ENCODE measurements at places on chromosomes 7 and 10.

DNA sequence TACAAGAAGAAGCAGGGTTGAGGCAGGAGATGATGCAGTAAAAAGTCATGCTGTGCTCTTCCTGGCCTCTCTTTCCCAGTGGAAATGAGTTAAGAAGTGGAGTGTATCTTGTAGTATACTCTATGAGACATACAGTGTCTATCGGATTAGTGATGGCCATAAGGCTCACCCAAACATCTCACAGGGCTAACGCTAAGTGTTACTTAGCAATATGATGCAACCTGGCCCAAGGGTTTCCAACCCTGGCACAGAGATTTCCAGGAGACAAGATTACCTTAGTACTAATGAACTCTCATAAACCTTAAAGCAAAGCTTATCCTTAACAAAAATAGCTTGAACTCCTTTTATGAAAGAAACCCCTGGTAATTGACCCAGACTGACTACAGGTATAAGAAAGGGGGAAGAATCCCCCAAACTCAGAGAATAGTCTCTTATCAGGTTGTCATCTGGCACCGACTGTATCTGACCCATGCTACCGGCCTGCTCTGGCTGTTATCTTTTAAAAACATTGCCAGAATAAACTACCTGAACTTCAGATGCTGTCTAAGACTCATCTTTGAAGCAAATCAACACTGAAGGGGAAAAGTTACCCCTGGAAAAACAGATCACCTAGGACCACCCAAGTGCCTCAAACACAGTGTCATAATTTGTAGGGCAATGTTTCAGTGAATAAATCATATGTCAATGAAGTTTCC lies 1002.0 kb downstream of the REEP3 start:
- DNase-seq, result no peak

DNA sequence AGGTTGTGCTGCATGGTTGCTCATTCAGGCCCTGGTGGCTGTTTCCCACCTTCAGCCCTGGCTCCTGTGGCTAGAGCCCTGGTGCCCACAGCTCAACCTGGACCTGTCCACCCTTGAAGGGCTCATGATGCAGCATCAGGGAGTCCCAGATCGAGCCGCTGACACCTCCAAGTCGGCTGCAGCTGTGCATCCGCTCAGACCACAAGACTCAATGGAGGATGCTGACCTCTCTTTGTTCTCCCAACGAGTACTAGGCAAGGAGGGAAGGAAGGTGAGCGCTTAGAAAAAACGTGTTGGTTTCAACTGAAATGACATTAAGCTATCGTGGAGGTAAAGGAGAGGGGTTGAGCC lies 9.5 kb upstream of the C10orf95 start:
- no peak for DNase-seq

DNA sequence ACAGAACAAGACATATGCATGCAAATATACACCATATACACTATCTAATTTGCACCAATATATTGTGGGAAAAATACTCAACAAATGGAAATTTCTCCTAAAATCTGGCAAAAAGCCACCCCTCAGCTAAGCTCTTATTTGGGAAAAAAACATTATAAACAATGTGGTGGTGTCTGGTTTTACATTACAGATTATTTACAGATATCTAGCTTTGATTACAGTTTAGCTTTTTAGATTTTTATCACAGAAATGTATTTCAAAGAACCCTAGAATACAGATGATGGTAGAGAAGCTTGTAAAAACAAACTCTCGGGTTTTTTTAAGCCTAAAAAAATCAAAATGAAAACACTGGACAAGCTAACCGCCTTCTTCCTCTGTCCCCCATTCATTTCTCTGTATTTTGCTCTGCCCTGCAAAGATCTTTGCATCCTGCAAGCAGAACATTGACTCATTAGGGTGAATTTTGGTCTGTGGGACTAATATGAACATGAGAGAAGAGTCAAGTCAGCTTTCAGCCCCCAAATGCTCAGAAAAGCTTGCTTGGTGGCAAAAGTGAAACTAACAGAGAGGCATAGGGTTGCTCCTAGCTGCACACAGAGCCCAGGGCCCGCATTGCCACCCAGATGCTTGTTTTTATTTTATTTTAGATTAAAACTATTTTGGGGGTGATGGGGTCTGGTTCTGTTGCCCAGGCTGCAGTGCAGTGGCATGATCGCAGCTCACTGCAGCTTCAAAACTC lies 88.8 kb upstream of the LYZL1 start:
- no peak for DNase-seq

- DNase-seq, result no peak
Observed at GRCh38 chr7:31093282-31093681, 41.2 kb downstream of the ADCYAP1R1 start.

DNA sequence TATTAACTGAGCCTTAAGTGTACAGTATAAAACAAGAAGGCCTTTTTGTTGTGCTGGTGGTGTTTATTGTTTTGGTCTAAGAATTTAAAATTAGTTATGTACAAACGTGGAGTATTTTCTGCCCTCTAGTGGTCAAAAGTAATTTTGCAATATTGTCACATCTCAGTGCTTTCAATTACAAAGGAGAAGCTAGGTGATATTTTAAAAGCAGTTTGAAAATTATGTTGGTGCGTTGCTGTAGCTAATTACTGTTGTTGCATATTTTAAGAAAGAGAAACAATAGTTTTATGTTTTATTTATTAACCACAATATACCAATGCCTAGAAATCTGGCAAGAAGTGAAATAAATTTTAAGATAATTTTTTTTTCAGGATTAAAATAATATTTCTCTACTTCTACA lies 11.4 kb downstream of the NPVF start:
- no peak for DNase-seq

GRCh38 chr10:5694573-5694972 lies 9.9 kb downstream of the TASOR2 start:
- no peak for DNase-seq

- no peak for DNase-seq
Observed at GRCh38 chr10:104057717-104058116, 28.0 kb downstream of the COL17A1 start.

GRCh38 chr7:66804001-66804400 lies 63.5 kb downstream of the RABGEF1 start:
- DNase-seq, result no peak

DNA sequence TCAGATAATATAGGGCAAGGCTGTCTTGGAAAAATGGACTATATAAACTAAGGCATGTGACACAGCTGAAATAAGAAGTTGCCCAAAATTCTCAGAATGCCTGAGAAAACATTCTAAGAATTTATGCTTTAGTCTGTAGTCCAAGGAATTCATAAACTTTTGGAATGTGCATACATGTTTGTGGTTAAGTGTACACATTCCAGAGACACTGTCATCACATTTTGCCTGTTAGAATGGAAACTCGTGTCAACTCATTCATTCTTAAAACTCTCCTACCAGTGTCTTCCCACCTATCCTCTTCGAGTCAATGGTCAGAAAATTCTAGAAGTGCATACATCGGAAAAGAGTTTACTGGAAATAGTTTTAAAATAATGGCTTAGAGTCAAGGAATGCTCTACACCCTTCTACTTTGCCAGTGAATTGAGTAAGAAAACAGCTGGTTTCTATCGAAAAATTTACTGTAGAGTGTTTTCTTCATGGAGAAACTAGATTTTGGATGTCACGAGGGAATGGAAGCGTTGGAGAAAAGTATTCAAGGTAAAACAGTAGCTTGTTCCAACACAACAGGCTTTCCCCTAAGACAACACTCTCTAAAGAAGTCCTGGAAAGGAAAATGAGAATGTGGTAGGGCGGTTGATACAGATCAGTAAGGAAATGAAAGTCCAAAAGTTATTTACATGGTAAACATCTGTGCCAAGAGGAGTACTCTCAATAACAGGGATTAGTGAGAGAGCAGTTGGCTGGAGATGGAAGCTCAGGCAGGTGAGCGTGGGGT lies 1177.6 kb upstream of the C7orf33 start:
- DNase-seq, result no peak

DNA sequence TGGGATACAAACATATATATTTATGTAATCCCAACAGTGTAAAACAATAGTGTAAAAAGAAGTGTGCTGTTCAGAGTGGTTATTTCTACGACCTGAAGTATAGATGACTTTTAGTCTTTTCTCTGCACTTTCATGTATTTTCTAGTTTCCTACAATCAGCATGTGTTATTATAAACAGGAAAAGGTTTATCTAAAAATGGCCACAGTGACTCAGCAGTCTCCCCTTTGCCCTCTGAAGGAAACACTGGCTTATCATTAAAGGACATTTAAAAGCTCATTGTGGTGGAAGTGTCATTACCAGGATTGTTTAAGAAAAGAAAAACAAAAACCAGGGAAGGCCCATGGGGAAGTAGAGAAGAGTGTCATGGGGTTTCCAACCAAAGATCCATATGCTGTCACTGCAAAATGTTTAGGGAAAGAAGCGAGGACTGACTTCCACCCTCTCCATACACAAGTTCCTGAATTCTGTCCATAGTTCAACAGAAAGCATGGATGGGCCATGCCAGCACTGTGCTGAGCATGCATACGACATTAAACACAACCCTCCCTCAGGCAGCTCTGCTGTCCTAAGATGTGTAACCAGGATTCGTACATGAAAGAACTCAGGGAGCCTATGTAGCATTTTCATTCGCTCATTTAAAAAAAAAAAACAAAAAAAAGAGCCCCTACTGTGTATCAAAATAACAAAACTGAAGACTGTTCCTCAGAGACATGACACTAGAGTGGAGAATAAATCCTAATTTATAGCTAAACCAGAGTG lies 10.2 kb downstream of the CYREN start:
- DNase-seq, result no peak

- DNase-seq, result no peak
Observed at GRCh38 chr10:28823501-28824075, 146.3 kb downstream of the BAMBI start.

GRCh38 chr7:96685353-96685752 lies 24.3 kb downstream of the SEM1 start:
- no peak for DNase-seq

- no peak for DNase-seq
Observed at GRCh38 chr10:30425336-30426075, 8.5 kb upstream of the MAP3K8 start.

DNA sequence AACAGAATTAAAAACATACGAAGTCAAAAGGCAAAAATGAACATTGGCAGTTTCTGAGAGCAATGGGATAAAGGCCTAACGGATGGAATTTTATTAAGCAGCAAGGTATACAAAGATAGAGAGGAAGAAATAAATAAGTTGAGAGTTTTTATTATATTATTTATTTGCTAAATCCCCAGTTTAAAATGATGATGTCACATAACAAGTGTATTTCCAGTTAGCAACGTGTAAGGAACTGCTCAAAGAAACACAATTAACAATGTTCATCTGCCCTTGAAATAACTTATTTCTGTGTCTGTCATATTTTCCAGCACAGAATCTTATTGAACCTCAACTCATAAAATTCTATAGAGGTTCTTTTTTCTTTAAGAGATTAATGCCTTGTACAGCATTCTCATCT lies 108.6 kb upstream of the TMEM106B start:
- DNase-seq, result no peak

GRCh38 chr10:132393695-132394181 lies 3.3 kb upstream of the PWWP2B start:
- no peak for DNase-seq

DNA sequence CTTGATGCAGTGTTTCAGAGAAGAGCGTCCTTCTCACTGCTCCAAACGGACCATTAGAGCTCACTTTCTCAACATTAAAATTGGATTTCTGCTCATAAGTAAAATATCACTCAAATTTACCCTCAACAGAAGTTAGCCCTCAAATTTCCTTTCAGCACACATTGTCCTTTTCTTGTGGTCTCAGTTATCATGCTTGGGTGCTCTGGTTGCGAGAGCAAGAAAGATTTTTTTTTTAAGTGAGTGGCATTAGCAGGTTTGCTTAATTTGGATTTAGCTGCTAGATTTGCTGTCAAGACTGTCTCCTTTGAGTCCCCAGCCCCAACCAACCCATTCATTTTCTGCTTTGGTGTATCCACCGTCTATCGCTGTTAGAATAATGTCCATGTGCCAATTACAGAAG lies 2.6 kb upstream of the CH25H start:
- DNase-seq, result no peak

GRCh38 chr10:920450-920849 lies 11.1 kb downstream of the LARP4B start:
- DNase-seq, result no peak

GRCh38 chr7:2488272-2488645 lies 12.1 kb upstream of the GRIFIN start:
- no peak for DNase-seq

DNA sequence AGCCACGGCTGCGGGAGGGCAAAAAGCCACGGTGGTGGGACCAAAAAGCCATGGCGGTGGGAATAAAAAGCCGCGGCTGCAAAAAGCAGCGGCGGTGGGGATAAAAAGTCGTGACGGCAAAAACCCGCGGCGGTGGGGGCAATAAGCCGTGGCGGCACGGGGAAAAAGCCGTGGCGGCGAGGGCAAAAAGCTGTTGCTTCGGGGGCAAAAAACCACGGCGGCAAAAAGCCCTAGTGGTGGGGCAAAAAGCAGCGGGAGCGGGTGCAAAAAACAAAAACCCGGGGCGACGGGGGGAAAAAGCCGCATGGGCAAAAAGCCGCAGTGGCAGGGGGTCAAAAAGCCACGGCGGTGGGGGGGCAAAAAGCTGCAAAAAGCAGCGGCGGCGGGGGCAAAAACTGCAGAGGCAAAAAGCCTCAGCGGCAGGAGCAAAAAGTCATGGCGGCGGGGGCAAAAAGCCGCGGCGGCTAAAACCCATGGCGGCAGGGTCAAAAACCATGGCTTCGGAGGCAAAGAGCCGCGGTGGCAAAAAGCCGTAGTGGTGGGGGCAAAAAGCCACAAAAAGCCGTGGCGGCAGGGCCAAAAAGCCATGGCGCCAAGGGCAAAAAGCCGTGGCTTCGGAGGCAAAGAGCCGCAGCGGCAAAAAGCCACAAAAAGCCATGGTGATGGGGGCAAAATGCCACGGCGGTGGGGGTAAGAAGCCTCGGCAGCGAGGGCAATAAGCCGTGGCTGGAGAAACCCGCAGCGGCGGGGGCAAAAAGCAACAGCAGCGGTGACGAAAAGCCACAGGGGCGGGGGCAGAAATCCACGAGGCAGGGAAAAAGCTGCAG lies 525.8 kb downstream of the ZNF33B start:
- DNase-seq, result no peak

- DNase-seq, result no peak
Observed at GRCh38 chr7:40234046-40234445, 99.2 kb downstream of the SUGCT start.

- no peak for DNase-seq
Observed at GRCh38 chr7:49721441-49721840, 52.0 kb upstream of the VWC2 start.

GRCh38 chr7:133642907-133643306 lies 390.0 kb downstream of the EXOC4 start:
- DNase-seq, result no peak

- DNase-seq, result no peak
Observed at GRCh38 chr7:25597946-25598345, 369.7 kb upstream of the NPVF start.

GRCh38 chr10:32985775-32986350 lies 27.8 kb upstream of the ITGB1 start:
- no peak for DNase-seq

DNA sequence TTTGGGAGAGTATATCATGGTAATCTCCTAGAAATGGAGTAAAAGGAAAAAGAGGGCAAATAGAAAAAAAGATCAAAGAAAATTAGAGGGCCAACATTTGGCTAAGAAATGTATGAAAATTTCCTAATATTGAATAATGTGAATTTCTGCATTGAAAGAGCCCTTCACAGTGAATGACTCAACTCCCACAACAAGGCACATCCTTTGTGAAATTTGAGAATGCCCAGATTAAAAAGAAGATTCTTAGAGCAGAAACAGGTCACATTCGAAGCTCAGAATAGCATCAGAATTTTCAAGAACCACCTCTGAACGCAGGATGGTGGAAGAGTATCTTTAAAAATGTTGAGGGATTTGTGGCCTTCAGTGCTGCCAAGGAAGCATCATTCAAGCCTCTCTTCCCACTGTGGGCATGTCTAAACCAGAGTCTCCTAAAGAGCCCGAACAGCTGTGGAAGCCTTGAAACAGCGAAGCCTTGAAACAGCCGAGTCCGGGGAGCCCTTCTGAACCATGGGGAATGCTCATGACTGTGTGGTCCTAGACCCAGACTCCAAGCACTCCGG lies 43.6 kb downstream of the GUSB start:
- no peak for DNase-seq
